Central memory CD8-positive, alpha-beta T cell (primary cell): ENCODE measurements at places on chromosomes 5 and 9.

DNA sequence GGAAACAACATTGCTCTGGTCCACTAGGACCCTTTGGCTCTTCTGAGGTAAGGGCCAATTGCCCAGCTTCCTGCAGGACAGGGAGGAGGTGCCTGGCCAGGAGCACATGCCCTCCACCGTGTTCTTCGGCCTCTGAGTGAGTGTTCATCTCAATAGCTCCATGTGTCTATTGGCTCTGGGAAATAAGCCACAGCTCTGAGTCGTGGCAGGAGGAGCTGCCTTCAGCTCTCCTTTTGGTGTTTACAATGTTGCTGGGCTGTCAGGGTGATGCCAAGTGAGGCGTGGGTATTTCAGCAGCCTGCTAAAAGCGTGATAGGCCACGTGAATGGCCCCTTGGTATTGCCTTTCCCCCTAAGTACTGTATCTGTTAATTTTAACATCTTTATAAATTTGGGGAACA lies 26.6 kb downstream of the GADD45G start:
- DNase-seq, result no peak

GRCh38 chr5:68739752-68740151 lies 354.1 kb upstream of the SLC30A5 start:
- DNase-seq, result no peak

DNA sequence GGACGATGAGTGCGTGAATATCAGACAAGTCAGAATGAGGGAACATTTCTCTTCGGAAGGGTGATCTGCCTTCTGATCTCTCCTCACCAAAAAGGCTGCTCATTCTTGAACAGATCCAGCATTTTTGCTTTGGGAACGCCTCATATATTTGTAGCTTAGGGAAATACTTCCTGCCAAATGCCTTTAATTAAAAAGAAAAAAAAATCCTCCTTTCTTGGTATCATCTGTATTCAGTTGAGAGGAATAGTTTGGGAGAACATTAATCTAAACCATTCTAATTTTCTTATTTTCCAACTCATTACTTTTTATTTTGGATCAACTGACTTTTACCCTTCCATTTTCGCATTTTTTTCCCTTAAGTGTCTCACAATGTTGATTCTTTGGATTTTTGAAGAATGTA lies 163.4 kb downstream of the SNX18 start:
- DNase-seq, result no peak

DNA sequence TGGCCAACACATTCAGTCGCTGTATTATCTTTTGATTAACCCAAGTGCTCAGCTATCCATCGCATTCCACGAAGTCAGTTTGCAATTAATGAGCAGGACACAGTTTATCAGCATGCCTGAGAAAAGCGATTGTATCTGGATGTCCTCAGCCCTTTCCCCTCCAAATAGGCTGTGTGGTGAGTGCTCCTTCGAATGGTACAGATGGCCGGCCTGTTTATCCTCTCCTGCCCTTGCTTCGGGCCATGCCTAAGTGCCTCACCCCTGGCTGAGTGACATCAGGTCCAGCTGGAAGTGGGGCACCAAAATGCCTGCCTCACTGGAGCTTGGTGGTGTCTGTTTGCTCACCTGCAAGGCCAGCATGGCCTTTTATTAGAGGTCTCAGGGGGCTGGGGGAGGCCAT lies 317.3 kb downstream of the GADD45G start:
- no peak for DNase-seq

DNA sequence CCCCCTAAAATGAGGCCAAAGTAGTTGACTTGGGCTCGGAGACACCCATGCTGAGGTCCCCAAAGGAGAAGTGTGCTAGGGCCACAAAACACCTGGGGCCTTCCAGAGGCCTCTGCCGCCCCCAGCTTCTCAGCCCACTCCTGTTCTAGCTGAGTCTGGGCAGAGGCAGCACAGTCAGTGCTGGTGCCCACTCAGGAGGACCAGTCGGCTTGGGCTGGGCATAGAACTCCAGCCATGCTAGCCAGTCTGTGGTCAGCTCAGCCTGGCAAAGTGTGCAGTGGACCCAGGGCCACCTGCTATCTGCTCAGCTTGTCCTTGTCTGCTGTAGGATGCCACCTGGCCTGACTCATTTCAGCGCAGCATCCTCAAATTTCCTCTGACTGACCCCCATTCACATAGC lies 254.6 kb downstream of the FSTL4 start:
- no peak for DNase-seq

GRCh38 chr5:124650147-124650561 lies 96.3 kb downstream of the ZNF608 start:
- DNase-seq, result no peak

DNA sequence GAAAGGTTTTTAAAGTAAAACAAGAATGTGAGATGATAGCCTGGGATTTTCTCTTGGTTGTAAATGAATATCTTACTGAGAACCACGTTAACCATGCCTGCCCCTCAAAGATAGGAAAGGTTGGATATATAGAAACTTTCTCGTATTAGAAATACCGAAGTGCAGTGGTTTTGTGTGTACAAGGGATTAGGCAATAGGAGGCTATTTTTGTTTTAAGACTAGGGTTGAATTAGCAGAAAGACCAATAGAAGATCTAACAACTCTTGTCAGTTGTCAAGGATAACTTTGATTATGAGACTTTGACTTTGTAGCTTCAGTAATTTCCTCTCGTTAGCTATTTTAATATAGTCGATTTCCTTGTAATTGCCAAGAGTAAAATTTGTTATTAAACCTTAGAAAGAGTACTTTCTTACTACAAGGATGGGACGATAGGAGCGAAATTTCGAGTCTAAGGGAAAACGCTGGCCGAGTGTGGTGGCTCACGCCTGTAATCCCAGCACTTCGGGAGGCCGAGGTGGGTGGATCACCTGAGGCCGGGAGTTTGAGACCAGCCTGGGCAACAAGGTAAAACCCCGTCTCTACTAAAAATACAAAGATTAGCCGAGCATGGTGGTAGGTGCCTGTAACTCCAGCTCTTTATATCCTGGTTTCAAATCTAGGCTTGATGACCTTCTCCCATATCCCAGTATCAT lies 838 bp downstream of the POLK start:
- no peak for DNase-seq

GRCh38 chr5:169116961-169117461 lies 183.9 kb downstream of the SLIT3 start:
- no peak for DNase-seq
